M059J (cell line): ENCODE measurements at places on chromosomes 1 and 21.
A peak's percentile ranks its signal among the peaks of the same experiment; 100 is the strongest.

DNA sequence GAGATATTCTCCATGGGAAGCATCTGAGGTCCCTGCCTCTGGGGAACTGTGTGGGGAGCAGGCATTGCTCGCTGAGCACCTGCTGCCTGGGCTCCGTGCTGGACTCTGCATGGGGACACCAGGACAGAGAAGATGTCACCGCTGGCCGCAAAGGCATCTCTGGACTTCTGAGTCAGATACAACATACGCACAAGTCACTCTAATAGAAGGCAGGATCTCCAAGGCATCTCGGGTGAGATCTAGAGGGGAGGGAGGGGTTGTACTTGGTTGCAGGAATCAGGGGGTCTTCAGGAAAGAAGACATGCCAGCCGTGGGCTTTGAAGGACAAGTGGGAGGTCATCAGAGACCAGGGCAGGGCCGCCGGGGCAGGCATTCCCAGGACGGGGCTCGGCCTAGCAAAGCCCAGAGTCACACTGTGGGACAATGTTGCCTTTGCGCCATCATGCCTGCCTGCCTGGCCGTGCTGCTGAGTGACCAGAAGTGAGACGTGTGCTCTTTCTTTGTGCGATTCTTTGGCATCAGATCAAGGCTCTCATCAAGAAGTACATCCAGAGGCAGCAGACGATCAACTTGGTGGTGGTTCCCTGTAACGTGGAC lies 28.3 kb downstream of the MX2 start:
- DNase-seq, result no peak

DNA sequence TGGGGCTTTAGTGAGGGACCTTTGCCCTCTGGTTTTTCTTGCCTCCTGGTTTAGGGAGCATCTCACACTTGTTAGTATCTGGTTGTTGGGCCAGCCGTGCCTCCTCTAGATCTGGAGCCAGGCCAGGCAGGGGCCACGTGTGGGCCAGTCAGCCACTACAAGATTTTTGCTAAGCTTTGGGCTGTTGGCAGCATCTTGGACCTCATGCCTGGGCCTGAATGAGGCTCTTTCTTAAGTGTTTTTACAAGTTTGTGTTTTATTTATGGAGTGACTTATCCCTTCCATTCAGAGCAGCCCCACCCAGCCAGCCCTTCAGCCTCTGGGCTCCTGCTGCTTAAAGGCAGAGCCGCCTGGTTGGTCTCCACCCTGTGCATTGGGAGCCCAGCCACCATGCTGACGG lies 1.6 kb upstream of the SH3BGRL3 start:
- DNase-seq, result peak; percentile 82

- DNase-seq, result no peak
Measured at GRCh38 chr1:25628741-25629421, 12.3 kb downstream of the MAN1C1 start.

GRCh38 chr21:45130324-45130774 lies 56.0 kb downstream of the ADARB1 start:
- DNase-seq, result peak; percentile 75

- no peak for DNase-seq
Measured at GRCh38 chr1:194362327-194362726, 1175.9 kb upstream of the B3GALT2 start.

- peak; percentile 29 for DNase-seq
Measured at GRCh38 chr21:42460391-42461184, 35.4 kb downstream of the RSPH1 start.

DNA sequence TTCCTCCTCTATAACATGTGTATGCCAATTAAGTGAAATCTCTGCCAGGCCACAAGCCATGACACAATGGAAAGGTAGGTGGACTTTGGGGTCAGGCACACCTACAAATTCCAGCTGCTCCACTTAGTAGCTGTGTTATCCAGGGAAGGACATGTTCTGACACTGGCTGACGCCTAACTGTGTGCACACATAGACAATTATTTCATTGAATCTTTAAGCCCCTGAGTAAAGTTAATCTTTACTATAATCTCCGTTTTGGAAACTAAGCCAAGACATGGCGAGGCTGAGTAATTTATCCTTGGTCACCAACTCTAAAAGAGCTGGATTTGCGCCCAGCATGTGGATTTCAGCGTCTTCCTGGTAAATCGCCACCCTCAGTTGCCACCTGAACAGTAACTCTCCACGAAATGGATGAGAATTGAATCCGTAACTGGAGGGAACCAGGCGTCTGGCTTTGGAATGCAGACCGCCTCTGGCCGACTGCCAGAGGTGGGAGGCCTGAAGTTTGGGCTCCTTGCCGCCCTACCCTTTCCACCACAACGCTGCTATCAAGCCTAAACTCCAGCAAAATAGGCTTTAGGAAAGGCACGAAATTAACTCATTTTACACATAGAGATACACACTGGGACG lies 888 bp upstream of the SNRPE start:
- peak; percentile 92 for DNase-seq

- no peak for DNase-seq
Measured at GRCh38 chr1:116947092-116947860, 37.6 kb downstream of the PTGFRN start.

GRCh38 chr1:6006882-6007281 lies 14.7 kb upstream of the NPHP4 start:
- no peak for DNase-seq

GRCh38 chr1:212205006-212205405 lies 80.2 kb upstream of the PPP2R5A start:
- DNase-seq, result no peak

- no peak for DNase-seq
Measured at GRCh38 chr1:57858740-57859139, 434.9 kb upstream of the DAB1 start.

DNA sequence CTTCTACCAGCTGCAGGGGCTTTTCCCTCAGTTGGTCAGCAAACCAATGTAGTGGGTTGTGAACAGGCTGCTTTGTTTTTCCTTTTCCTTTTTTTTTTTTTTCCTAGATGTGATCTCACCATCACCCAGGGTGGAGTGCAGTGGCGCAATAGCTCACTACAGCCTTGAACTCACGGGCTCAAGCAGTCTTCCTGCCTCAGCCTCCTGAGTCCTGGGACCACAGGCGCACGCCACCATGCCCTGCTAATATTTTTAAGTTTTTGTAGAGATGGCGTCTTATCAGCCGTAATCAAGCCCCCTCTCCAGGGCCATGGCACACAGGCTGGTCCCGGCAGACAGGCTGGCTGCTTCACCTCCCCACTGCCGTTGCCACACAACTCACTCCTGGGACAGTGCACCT lies 3.4 kb upstream of the TRIM11 start:
- DNase-seq, result no peak

DNA sequence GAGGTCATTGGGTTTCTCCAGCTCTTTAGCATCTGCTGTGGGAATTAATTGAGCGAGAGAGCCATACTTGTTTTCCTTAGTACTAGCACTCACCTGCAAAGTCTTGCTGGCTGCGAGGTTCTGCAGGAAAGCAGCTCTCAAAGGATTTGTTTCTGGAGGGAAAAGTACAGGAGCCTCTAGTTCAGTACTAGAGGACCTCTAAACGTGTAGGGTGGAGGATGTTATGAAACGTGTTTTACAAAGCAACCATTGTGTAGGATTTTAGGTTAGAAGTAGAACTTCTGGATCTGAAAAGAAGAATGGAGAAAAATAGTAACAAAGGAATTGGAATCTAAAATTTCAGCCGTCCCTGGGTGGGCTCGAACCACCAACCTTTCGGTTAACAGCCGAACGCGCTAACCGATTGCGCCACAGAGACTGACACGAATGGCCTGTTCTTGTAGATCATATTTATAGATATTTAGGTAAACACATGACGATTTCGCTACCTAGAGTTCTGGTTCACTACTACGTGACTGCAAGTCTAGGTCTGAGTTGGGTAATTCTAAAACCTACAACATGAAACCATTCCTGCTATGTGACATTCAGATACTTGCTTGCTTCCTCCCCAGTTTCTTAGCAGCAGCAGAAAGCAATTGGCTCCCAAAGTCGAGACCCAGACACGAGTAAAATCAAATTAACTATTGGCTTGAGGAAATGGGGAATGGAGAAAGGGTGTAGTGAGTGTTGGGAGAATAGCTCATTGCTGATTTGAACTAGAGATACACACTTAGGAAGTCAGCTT lies 60.2 kb upstream of the CFAP126 start:
- DNase-seq, result peak; percentile 64

GRCh38 chr1:22702296-22703085 lies 8.1 kb upstream of the EPHB2 start:
- no peak for DNase-seq

- DNase-seq, result no peak
Measured at GRCh38 chr1:243841507-243841906, 8.5 kb downstream of the AKT3 start.

DNA sequence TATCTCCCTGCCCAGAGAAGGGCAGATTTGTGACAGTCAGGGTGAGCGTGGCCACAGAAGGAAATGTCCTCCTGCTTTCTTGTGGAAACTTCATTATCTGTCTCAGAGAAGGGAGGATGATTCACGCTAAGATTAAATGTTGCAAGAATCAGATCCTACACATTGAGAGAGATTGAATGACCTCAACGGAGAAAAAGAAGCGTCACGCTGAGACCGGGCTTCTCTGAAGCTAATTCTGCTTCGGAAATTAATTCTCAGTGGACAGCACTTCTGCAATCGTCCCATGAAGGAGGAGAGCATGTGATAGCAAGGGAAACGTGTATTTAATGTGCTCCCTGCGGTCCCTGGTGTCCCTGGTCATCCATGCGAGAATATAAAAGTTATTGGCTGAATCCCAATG lies 19.8 kb upstream of the C1orf21 start:
- no peak for DNase-seq

DNA sequence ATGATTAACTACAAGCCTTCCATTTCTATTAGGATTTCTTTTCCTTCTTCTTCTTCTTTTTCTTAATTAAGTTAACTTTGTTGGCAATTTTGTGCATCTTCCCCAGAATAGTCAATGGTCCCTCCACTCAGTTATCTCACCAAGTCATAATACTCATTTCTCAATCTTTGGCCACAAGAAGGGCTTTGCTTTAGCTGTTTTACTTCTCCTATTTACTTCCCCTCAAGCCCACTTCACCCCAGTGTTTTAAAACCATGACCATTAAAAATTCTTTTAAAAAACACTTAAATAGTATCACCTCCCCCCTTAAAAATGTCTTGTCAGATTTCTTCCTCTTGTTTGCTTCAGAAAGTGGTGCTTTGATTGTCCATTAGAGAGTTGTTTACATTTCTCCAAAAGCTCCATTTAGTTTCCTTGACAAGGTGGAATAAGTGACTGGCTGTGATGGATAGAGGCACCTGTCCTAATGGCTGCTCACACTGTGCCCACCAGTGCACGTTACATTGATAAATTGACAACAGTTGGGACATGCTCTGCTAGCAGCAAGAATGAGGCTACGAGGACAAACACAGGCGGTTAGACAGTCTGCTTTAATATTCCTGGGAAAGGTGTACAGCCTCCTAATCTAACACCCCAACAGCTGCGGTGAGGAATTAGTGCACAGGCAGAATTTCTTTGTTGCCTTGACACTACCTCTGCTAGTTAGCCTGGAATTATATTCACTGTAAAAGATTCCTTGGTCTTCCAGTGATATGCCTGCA lies 354.7 kb downstream of the LMO4 start:
- peak; percentile 6 for DNase-seq

GRCh38 chr1:10308001-10308400 lies 90.9 kb upstream of the PGD start:
- no peak for DNase-seq

GRCh38 chr1:214123061-214123784 lies 135.4 kb downstream of the PROX1 start:
- peak; percentile 70 for DNase-seq

DNA sequence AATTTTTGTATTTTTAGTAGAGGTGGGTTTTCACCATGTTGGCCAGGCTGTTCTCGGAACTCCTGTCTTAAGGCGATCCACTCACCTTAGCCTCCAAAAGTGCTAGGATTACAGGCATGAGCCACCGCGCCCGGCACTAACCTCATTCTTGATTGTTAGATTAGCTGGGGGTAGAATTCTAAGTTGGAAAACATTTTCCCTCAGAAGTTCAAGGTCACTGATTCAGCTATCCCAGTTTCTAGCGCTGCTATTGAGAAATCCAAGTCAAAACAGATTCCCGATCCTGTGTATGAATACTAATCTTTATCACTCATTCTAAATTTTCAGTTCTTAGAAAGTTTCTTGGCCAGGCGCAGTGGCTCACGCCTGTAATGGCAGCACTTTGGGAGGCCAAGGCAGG lies 24.4 kb upstream of the EFNA1 start:
- DNase-seq, result no peak

GRCh38 chr1:48726139-48726538 lies 50.6 kb downstream of the BEND5 start:
- DNase-seq, result no peak

DNA sequence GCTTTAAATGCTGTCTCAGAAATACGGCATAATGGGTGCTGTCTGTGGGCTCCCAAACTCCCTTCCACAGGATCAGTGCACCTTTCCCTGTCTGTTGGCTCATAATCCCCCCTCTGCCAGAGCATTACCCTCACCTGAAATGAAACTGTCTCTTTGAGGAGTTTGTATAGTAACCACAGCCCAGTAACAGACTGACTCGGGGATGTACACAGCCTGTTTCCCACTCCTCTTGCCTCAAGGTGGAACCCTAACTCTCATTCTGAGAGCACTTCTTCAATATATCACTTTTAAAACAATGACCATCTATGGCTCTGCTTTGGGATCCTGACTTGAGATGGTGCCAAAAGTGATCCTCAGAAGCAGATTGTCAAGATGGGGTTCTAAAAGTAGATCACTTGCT lies 332.5 kb downstream of the AMY1C start:
- DNase-seq, result no peak

DNA sequence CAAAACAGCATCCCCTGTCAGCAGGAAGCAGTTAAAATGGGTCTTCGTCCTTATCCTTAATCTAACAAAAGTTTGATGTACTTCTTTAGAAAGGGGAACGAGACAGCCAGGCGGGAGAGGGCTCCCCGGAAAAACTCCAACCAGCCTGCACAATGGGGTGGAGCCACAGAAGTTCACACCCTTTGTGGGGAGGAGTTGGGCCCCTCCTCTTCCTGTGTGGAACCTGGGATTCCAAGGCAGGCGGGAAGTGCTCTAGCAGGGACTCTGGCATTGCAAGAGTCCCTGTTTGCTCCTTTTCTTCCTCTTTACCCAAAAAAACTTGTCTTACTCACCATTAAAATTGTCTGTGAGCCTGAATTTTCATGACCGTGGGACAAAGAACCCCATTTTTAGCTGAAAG lies 47.7 kb downstream of the FCRL5 start:
- DNase-seq, result peak; percentile 17

- no peak for DNase-seq
Measured at GRCh38 chr1:112583366-112583765, 35.6 kb downstream of the ST7L start.

DNA sequence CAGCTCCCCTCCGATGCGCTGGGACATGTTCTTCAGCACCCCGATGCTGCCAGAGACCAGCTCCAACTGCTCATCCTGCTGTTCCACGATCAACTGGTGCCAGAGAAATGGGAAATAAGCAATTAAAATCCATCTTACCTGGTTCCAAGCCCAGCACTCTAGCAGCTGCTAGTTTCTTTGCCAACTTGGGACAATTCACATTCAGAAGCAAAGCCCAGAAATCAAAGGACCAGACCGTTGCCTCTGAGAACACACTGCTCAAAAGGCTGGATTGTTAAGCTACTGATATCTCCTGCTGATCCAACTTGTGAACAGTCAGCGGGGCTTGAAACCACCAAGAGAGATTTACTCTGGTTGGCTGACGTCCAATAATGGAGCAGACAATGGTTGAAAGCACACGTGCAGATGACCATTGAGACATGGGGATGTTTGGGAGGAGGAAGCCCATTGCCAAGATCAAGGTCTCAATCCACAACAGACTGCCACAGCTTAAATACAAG lies 34.4 kb downstream of the STX6 start:
- DNase-seq, result peak; percentile 8
